ENCODE measurements at places on chromosomes 3 and 15.
A peak's percentile ranks its signal among the peaks of the same experiment; 100 is the strongest.

- DNase-seq, result no peak
These were observed 5.1 kb downstream of the RNU6-1 start for GRCh38 chr15:67834581-67835296.

GRCh38 chr3:170038434-170039110 lies 777 bp downstream of the GPR160 start:
- DNase-seq, result no peak

DNA sequence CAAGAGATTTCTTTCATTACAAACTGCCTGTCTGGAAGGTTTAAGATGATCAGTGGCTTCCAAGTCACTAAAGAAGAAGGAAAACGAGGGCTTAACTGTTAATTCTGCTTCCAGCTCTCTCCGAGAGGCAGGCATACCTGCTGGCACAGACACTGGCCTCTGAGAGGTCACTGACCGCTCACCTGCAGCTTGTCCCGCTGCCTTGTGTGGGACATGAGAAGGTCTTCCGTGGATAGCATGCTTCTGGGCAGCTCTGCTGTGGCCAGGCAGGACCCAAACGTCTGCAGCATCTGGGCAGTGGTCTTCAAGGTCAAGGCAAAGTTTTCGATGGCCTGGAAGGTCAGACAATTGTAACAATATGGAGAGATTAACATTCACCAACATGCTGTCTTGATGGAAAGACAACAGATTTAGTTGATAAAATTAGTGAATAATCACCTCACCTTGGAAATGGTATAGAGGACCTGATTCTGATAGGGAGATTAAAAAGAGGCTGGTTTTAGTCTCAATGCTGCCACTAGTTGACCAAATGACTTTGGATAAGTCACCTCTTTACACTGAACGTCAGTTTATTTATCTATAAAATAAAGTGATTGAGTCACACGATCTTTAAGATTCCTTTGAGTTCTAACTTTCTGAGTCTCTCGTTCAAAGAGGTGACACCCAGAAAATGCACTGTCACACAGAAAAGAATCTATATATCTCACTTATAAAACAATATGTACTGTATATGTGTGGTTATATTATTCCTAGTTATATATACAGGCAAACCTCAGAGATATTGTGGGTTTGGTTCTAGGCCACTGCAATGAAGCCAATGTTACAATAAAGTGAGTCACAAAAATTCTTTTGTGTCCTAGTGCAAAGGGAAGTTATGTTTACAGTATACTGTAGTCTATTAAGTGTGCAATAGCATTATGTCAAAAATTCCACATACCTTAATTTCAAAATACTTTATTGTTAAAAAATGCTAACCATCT lies 65.1 kb downstream of the B3GNT5 start:
- DNase-seq, result peak; percentile 36

DNA sequence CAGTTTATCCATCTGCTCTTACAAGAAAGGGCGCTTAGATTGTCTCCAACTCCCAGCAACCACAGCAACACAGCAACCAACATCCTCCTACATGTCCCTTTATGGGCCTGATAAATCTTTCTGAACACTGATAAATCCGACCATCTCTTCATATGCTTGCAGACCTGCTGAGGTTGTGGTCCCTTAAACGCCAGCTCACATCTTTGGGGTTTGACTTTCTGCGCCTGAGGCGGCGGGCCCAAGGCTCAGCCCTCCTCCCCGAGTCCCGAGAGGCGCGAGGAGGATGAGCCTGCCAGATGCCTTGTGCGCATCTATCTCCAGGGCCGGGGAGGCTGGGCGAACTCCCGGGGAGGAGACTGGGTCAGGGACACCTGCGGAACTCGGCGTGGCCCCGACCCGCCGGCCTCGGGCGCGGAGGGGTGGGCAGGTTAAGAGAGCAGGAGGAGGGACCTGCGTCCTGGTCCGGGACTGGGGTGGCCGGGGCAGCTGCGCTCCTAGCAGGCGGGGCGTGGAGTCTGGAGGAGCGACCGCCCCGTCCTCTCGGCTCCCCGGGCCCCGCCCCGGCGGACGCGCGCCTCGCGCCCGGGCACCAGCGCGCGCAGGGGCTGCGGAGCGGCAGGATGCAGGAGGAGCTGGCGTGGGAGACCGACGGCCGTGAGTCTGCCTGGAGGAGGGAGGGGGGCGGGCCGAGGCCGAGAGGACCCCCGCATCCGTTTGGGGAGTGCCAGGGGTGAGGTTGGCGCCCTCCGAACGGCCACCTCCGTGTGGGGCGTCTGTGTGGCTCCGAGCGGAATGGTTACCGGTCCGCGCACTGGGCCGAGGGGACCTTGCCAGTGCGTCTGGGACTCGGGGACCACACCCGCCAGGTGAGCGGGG lies at the start of gene ANKDD1A:
Gene ANKDD1A (plus strand): TSS at position 592 of the 876 bp plus-strand sequence. CDS start 29 bp downstream, at position 621.
- DNase-seq, result peak; percentile 72

- DNase-seq, result no peak
These were observed 222.0 kb upstream of the UBE2E2 start for GRCh38 chr3:22981166-22981565.

DNA sequence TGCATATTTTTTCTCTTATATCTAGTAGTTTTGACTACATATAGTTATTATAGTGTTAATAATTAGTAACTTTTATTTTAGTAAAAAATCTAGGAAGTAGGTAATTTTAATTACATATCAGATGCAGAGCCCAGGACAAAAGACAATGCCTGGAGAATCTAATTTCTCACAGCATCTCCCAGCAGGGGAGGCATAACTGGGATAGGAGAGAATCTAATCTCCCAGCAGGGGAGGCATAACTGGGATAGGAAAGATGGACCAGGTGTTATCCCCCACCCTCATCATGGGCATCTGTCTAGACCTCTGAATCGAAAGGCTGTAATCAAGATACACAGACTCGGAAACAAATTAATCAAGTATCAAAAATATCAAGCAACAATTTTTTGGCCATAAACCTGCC lies 58.2 kb downstream of the OSTN start:
- DNase-seq, result no peak

Measured in EH (cell line).